Osteocyte (in vitro differentiated cells): ENCODE measurements at places on chromosomes 6 and 20.

DNA sequence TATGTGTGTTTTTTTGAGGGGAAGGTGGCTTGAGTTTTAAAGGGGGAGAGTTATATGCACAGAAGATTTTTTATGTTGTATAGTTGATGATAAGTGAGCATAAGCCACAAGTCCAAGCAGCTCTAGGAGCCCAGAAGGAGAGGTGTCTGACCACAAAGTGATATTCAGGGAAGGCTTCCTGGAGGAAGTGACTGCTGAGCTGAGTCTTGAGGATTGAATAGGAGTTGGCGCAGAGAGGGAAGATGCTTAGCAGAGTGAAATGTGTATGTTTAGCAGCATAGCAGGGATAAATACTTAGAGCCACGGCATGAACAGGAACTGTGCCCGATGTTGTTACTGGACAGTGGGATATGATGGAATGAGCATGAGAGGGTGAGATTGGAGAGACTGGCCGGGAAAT, 255.1 kb upstream of the KCNG1 start:
- DNase-seq, result no peak

GRCh38 chr20:35617397-35618262, 2.0 kb downstream of the SPAG4 start:
- no peak for DNase-seq

GRCh38 chr20:38748861-38749149, 545 bp downstream of the ACTR5 start:
- DNase-seq, result no peak

- DNase-seq, result no peak
Observed at GRCh38 chr6:26009817-26010216, 47.2 kb downstream of the TRIM38 start.

DNA sequence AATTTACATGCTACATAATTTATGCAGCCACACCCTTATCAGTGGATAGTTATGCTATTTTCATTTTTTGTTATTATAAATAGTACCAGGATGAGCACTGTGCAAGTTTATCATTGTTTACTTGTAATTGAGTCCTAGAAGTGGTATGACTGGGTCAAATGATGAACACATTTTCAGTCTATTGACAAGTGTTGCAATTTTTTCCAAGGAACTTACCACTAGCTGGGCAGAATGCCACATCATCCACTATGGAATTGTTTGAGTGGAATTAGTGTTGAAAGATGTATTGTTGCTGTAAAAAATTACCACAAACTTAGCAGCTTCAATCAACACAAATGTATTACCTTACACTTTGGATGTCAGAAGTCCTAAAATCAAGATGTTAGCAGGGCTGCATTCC, 38.1 kb upstream of the OPN5 start:
- no peak for DNase-seq

GRCh38 chr20:21398109-21399004, 1.0 kb upstream of the NKX2-4 start:
- no peak for DNase-seq

GRCh38 chr6:43680308-43681200, 7.0 kb downstream of the MRPS18A start:
- no peak for DNase-seq

DNA sequence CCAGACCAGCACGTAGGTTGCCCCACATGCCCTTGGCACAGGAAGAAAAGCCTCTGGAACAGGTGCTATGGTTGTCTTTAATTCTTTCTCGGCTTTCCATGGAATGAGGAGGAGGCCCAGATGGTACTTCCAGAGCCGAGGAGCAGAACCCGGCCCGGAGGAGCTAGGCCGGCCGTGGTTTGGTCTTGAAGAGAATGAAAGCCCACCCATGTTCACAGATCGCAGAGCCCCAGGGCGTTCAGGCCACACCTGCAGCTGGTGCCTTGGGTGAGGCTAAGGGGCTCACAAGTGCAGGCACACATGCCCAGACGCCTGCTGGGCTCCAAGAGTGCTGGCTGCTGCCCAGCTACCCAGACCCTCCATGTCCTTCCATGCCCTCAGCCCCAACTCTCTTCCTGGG, 20.0 kb downstream of the EDN3 start:
- DNase-seq, result no peak

GRCh38 chr6:8110117-8110721, 7.9 kb upstream of the EEF1E1 start:
- DNase-seq, result no peak

- DNase-seq, result no peak
Observed at GRCh38 chr20:10864076-10864672, 190.4 kb upstream of the JAG1 start.

- no peak for DNase-seq
Observed at GRCh38 chr6:77264970-77265369, 198.3 kb downstream of the HTR1B start.

GRCh38 chr6:133568970-133569889, 319.7 kb upstream of the TCF21 start:
- no peak for DNase-seq

GRCh38 chr6:148231572-148231971, 111.1 kb upstream of the SASH1 start:
- no peak for DNase-seq

GRCh38 chr6:79377888-79378348, 143.4 kb upstream of the HMGN3 start:
- DNase-seq, result no peak

DNA sequence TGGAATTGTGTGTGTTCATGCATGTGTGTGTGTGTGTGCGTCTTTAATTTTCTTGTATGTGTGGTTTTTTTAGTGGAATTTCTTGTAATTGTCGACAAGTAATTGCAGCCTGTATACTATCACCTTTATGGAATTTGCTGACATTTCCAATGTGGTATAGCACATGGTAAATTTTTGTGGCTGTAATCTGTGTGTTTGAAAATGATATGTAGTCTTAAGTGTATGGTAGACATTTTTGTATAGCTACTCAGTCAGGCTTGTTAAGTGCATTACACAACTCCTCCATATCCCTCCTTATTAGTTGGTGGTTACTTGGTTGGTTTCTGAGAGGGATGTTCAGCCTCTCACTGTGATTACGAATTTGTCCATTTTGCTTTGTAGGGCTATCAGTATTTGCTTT, 384.5 kb upstream of the HSF2 start:
- DNase-seq, result no peak

DNA sequence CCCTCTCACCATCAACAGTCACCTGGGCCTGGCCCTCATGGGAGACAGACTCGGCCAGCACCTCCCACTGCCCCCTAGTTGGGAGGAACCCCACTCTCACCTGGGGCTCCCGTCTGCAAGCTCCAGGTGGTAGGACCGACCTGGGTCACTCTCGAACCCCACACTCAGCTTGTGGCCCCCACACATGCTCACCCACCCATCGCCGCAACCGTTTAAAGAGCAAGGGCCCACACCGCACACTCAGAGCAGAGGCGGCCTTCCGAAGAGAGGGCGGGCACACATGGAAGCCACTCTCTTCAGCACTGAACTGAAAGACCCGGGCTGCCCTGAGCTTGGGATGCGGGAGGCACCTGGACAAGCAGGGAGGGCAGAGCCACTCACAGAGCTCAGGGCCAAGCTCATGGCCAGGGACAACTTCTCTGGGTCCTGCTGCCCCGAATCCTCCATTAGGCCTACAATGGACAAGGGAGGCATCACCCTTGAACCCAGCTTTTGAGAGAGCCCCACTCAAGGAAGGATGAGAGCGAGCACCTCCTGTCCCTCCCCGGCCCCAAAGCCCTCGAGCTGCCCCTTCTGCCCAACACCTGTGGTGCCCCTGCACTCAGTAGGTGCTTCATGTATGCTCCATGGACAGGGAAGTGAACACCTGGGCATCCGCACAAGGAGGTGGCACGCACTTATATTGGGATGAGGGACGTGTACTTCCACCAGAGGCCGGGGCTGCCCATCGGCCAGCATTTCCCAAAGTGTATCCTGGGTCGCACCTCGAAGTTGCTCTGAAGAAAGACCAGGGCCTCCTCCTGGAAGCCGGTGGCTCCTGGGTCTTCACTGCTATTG, 50.4 kb downstream of the YTHDF1 start:
- DNase-seq, result no peak

- no peak for DNase-seq
Observed at GRCh38 chr6:27669295-27669623, 196.4 kb upstream of the ZNF184 start.

GRCh38 chr6:73451223-73452106, 632 bp downstream of the CGAS start:
- DNase-seq, result no peak

- DNase-seq, result no peak
Observed at GRCh38 chr6:3194535-3195419, 32.7 kb downstream of the TUBB2B start.

DNA sequence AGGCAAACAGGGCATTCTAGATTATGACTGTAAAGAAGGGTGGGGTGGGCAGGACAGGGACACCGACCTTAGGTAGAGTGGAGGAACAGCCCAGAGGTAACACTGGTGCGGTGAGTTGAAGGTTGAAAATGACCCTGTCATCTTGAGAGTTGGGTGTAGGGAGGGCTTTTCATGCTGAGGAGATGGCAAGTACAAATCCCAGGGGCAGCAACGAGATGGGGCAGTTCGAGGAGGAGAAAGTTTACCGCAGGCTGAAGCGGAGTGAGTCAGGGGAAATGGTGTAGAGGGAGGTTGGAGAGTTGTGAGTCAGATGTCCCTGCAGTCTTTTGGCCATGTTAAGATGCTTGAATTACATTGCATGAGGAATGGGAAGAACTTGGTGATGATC, 101.1 kb downstream of the HIVEP1 start:
- DNase-seq, result no peak

DNA sequence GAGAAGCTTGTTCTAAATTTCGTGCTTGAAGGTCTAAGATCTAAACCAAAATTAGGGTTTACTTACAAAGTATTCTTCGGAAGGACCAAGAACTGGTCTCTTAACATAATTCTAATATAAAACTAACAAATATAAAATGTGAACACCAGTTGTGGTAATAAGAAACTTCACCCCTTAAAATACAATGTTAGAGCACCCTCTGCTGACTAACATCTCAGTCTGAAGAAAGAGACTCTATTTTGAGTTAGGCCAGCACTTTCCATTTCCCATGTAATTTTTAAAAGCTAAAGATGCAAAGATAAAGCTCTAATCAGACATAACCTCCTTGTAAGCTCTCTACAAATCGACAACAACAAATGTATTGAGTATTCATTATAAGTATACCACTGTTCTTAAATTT, 24.6 kb downstream of the ATG5 start:
- no peak for DNase-seq

DNA sequence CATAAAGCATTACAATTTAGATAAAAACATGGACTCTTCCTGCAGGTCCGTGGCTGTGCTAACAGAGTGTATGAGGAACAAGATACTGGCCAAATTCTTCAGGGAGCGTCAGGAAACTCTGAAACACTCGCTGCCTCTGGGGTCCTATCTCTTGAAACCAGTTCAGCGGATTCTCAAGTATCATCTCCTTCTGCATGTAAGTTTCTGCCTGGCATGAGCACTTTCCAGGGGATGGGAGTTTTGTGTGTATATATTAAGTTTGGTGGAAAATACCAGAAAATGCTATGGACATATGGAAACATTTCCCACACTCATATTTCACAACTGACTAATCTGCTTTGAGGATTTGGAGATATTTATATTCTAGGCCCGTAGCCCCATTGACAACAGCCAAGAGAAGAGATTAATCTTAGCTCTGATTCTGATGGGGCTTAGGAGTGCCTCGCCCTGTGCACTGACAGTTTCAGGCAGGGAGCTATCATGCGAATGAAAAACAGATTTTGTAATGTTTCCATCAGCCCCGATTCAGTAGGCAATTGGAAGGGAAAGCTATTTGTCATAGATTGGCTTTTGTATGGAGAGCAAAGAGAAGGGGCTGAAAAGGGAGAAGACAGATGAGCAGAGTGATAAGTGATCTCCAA, 64.7 kb upstream of the MTHFD1L start:
- no peak for DNase-seq
